ENCODE measurements at places on chromosomes 11 and 22.

GRCh38 chr11:122202161-122202950 lies 86.3 kb upstream of the BLID start:
- no peak for DNase-seq

- DNase-seq: no peak
Observed at GRCh38 chr11:83284501-83285150, 1.5 kb downstream of the CCDC90B start.

GRCh38 chr11:5486003-5486402 lies 2.5 kb upstream of the OR52D1 start:
- DNase-seq: no peak

GRCh38 chr11:75069473-75069872 lies 27.2 kb downstream of the OR2AT4 start:
- DNase-seq: no peak

- no peak for DNase-seq
Observed at GRCh38 chr11:84914511-84914910, 712.6 kb downstream of the DLG2 start.

DNA sequence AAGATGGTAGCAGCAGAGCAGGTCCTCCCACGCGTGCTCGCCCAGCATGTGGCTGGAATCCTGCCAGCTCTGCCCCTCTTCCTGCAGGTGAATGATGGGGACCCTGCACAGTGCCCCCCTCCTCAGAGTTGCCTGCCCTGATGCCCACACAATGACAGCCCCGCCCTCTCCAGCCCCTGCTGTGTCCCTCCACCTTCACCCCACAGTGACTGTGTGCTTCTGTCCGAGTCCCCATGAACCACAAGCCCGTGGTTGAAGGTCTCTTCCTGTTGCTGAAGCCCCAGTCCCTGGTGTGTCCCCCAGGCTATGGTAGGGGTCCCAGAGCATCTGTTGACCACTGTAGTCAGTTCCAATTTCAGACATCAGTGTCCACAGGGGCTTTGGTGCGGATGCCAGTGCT lies 71.0 kb downstream of the BRD1 start:
- DNase-seq: no peak
